ENCODE measurements at places on chromosomes 6 and 20. TPM values are rescaled to one million over a fixed set of nuclear protein-coding genes. Genes with fewer than 3 reads are reported as not detected.

DNA sequence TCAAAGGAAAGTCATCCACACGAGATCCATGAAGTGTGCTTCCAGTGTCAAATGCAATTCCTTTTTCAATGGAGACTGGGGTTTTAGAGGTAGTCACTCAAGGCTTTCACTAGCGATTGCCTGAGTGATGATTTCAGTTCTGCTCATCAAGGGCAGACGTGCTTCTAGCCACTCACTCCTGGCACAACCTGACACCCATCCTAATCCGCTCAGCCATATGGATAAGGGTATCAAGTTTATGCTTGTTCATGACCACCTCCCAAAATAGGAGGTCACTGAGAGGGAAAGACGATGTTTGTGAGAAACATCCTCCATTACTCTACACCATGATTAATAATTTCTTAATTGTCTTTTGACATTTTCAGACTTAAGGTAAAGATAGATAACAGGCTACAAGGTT lies 91.3 kb upstream of the HEY2 start:
- no peaks in the 10 kb centered on the region for H3K4me1 ChIP-seq
- H3K27ac ChIP-seq: no peak overlapping the region
- H3K36me3 ChIP-seq: no peaks in the 10 kb centered on the region
- no peaks in the 10 kb centered on the region for H3K27me3 ChIP-seq
- H3K4me3 ChIP-seq: no peak overlapping the region

HECA gene
- total RNA-seq: 23.6 TPM

DNA sequence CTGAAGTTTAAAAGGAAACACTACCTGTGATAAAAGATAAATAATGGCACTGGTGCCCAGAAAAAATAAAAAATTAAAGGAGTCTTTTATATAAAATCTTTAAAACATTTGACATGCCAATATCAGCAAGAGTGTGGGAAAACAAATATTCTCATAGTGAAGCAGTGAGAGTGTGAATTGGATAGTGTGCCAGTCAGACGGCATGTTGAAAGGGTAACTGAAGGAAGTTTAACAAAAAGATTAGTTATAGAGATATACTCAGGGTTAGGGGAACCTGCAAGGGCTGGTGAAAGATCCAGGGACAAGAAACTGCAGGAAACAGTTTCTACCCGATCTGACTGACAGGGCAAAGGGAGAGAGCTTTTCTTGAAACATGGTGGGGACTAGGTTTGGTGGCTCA lies 22.2 kb upstream of the GMNN start:
- H3K4me1 ChIP-seq: no peaks in the 10 kb centered on the region
- H3K36me3 ChIP-seq: no peaks in the 10 kb centered on the region
- no peak overlapping the region for H3K27ac ChIP-seq
- DNase-seq: no peak

GRCh38 chr6:164579035-164579434 lies 730.4 kb downstream of the C6orf118 start:
- H3K27me3 ChIP-seq: no peaks in the 10 kb centered on the region
- H3K4me1 ChIP-seq: no peaks in the 10 kb centered on the region
- H3K4me3 ChIP-seq: no peak overlapping the region
- H3K27ac ChIP-seq: no peak overlapping the region
- no peaks in the 10 kb centered on the region for H3K36me3 ChIP-seq

DNA sequence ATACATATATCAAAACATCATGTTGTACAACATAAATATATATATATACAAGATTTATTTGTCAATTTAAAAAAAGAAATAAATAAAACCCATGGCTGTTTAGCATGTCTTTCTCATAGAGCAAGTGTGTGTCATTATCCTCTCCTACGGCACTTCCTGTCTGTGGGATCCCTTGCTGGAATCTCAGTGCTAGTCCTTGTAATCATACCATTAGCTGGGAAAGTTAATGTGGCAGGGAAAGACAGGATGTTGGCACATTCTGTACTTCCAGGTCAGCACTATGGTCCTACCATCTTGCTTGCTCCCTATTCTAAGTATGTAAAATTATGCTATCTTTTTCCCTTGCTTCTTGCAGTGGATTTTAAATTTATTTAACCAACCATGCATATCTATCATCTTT lies 9.5 kb upstream of the SLC17A3 start:
- H3K27me3 ChIP-seq: no peaks in the 10 kb centered on the region
- H3K4me3 ChIP-seq: no peak overlapping the region
- no peak for DNase-seq
- no peak overlapping the region for H3K27ac ChIP-seq
